ENCODE measurements at places on chromosomes 16 and 17.

DNA sequence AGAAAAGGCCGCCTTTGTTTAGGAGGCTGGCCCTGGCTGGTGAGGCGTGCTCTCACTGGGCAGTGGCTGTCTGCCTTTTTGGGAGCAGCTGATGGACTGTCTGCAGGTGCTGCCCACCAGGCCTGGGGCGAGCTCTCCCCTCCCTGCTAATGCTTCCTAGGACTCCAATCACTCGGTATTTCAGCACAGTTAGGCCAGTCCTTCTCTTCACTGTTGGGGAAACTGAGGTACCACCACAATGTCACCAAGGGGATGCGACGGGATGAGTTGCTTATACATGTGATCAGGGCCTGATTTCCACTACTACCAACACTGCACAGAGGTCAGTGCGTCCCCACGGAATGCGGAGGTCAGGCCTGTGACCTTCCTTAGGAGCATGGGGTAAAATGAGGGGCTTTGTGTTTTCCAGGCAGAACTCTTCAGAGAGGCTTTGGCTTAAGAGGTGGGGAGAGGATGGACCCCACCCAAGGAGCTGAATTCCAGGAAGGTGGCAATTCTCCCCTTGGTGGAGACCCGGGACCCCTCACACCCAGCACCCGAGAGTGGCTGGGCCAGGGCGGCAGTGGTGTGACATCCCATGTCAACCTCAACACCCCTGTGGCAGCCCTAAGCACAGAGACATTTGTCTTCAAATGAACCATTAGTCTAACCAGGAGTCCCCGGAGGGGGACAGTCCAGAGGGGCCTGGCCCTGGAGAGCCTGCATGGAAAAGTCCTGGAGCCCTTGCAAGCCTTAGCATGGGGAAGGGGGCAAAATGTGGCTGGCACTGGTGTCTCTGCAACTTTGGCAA, 86.4 kb downstream of the N4BP1 start:
- no peak for DNase-seq

GRCh38 chr17:72365857-72366414, 245.1 kb downstream of the SOX9 start:
- DNase-seq, result peak; percentile 40

DNA sequence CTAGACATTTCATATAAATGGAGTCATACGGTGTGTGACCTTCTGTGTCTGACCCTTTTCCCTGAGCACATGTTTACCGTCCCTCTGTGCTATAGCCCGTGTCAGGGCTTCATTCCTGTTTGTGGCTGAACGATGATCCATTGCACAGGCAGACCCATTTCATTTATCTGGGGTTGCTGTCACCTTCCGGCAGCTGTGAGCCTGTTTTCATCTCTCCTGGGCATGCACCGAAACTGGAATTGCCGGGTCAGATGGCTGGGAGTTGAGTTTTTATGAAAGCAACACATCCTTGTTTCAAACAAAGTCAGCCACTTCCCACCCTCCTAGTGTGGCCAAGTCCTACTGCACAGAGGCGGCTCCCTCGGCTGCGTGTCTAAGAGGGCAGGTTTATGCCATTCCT, 25.5 kb downstream of the BAIAP2 start:
- no peak for DNase-seq

GRCh38 chr16:4460936-4461249, 13.5 kb downstream of the NMRAL1 start:
- DNase-seq, result no peak

DNA sequence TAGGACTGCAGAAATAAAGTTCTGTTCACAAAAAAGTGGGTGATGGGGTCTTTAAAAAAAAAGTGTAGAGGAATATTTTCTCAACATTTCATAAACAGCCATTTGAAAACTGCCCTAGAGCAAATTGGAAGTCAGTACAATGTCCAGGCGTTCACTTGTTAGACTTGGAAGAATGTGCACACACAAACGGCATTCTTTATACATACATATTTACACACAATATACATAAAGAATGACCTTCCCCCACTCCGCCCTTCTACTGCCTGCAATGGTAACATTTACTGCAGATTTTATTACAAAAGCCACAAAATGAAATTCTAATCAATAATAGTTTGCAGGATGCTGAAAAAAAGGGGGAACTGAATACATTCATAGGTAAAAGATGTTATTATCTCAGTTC, 103.4 kb upstream of the TOX3 start:
- DNase-seq, result no peak

- no peak for DNase-seq
Measured at GRCh38 chr17:4806456-4806776, 536 bp upstream of the PLD2 start.

DNA sequence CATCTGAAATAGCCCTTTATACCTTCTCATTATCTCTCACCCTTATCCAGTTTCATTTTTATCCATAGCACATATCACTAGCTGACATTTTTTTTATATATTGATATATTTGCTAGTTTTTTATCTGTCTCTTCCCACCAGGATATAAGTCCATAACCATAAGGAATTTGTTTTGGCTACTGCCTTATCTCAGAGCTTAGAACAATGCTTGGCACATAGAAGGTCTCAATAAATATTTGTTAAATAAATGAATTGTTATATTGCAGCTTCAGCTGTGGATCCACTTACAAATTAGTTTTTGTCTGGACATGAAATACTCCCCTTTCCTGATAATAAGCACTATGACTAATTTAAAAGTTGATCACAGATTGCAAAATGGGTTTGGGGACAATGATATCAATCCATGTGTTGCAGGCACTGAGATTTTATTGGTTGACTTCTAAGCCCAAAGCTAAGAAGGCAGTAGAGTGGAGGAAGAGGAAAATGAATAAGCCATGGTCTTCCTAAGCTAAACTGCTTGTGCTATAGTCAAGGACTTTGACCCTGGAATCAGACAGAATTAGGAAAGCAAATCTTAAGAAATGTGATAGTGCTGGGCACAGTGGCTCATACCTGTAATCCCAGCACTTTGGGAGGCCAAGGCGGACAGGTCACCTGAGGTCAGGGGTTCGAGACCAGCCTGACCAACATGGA, 31.9 kb upstream of the YPEL2 start:
- DNase-seq, result no peak

DNA sequence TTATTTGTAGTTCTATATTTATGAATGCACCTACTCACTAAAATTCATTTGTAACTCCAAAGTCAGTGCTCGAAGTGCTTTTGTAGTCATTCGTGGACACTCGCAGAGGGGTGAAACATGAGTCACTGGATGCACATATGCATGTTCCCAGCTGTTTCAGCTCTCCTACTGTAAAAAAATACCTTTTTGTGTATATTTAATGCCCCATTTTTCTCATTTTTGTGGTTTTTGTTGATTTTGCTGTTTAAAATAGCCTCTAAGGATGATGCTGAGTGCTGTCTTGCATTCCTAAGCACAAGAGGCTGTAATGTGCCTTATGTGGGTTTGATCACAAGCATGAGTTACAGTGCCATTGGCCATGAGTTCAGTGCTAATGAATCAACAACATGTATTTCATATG, 30.6 kb downstream of the CENPV start:
- no peak for DNase-seq

- no peak for DNase-seq
Measured at GRCh38 chr17:34370997-34371395, 8.0 kb upstream of the CCL1 start.

- no peak for DNase-seq
Measured at GRCh38 chr17:66441101-66441661, 138.8 kb downstream of the PRKCA start.

GRCh38 chr17:28953444-28954118, 2.3 kb upstream of the PHF12 start:
- DNase-seq, result no peak

- DNase-seq, result no peak
Measured at GRCh38 chr17:48162306-48162934, 54.9 kb downstream of the SNX11 start.

GRCh38 chr16:50683689-50684374, 2.7 kb upstream of the SNX20 start:
- no peak for DNase-seq

GRCh38 chr16:67883872-67884261, 818 bp upstream of the NRN1L start:
- DNase-seq, result no peak

GRCh38 chr17:38958756-38959155, 8.4 kb downstream of the FBXO47 start:
- DNase-seq, result no peak

- DNase-seq, result no peak
Measured at GRCh38 chr16:47374629-47375028, 86.2 kb downstream of the ITFG1 start.

- DNase-seq, result no peak
Measured at GRCh38 chr17:39973496-39973895, 7.1 kb upstream of the PSMD3 start.

- no peak for DNase-seq
Measured at GRCh38 chr17:46833840-46834208, 15.3 kb upstream of the WNT3 start.

DNA sequence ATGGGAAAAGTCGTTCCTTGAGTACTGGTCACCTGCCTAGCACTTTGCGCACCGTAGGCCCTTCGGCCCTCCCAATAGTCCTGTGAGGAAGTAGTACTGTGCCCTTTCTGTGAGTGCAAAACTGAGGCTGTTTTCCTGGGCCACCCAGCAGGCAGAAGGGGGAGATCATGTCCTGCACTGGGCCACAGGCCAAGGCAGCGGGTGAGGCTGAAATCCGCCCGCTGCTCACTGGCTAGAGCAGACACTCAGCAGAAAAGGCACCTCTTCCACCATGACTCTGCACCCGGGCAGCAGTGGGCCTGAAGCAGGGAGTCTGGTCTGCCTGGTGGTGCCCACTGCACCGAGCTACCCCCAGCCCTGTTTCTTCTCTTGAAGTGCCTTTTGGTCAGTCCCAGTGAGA, 20.2 kb downstream of the METTL22 start:
- no peak for DNase-seq

- peak; percentile 91 for DNase-seq
Measured at GRCh38 chr17:1783834-1784611, 22.2 kb downstream of the SERPINF1 start.

- no peak for DNase-seq
Measured at GRCh38 chr17:50664788-50665458, 30.2 kb downstream of the ABCC3 start.

DNA sequence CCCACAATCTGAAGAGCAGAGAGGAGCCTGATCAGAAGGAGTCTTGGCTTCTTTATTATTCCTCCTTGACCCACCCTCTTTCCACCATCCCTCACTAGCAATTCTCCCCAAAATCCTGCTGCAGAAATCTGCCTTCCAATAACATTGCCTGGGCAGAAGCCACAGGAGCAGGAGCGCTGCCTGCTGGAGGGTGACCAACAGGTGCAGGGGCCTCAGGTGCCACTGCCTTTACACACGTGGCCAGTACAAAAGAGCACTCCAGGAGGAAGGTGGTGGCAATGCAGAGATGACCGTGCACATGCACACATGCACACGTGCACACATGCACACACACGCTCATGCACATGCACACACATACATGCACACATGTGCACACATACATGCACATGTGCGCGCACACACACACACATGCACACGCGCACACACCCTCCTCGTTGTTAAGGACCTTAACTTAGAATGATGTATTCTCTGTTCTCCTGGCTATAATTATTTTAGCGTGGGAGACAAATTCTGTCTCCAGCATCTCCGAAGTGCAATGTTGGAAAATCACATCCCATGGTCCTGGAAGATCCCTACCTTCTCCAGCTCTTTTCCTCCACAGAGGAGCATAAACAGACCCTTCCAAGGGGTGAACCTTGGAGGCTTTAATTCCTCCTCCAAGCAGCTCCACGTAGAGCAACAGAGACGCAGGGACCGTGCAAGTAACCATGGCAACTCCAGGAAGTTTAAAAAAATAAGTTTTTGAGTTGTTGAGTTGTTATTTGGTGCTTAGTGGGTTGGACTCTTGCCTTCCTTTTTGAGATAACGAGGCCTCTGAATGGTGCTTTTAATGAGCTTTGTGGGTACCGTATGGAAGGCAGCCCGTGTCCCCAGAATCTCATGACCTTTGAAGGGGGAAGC, 12.6 kb downstream of the RBFOX3 start:
- no peak for DNase-seq

DNA sequence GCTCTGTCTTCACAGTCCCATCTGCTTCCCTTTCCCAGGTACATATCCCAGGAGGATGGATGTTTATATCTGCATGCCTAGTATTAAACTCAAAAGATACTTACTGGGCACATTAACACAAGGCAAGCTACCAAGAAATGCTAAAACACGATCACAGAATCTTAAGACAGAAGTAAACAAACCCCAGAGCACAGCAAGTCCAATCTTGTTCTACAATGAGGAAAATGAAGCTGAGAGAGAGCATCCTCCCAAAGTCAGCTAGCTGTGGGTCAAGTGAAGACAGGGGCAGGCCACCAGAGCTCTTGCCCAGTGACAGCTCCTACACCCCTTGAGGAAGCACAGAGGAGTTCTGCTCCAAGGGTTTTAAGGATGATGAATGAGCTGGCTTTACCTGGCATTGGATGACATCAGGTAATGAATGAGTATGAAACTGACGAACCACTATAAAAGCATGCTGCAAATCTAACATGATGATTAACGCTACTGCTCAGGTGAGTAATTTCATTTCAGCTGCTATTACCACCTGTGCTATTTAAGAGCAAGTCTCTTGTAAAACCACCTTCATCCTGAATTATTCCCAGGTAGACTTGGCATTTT, 20.3 kb downstream of the XPO6 start:
- no peak for DNase-seq

GRCh38 chr17:43759836-43760235, 1.2 kb upstream of the SOST start:
- no peak for DNase-seq

GRCh38 chr16:65688301-65688700, 566.4 kb upstream of the CDH11 start:
- DNase-seq, result no peak

- DNase-seq, result no peak
Measured at GRCh38 chr17:78838574-78839005, 2.0 kb downstream of the USP36 start.

DNA sequence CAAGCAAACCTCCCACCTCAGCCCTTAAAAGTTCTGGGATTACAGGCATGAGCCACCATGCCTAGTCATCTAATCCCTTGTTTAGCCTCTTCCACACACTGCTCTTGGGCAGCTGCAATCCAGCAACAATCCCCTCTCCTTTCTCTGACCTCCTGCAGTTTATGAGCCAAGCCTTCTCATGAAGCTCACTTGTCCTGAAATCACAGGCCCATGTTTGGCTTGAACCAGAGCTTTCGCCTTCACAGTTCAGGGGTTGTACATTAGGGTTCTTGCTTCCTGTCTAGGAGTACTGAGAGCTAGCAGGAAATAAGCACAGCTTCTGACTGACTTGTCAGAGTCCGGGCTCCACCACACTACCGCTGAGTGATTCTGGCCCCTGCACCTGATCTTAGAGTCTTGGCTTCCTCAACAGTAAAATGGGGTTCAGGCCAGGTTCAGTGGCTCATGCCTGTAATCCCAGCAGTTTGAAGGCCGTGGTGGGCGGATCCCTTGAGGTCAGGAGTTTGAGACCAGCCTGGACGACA, 16.3 kb downstream of the ERAL1 start:
- no peak for DNase-seq

- DNase-seq, result peak; percentile 13
Measured at GRCh38 chr17:73710095-73710592, 65.9 kb upstream of the SDK2 start.

Data from stromal cell of bone marrow (primary cell).